ENCODE measurements at places on chromosomes 11 and 22. TPM values are rescaled to one million over a fixed set of nuclear protein-coding genes. Genes with fewer than 3 reads are reported as not detected.

OR51I2 gene
- not detected for total RNA-seq

DPAGT1 gene
- total RNA-seq: 20.2 TPM

TREH gene
- total RNA-seq: not detected

GAB4 gene
- total RNA-seq: not detected

KRTAP5-8 gene
- total RNA-seq: 0.24 TPM

ZNF214 gene
- 0.85 TPM for total RNA-seq

PEX26 gene
- 28.7 TPM for total RNA-seq
